ENCODE measurements at places on chromosomes 3 and 15. TPM values are rescaled to one million over a fixed set of nuclear protein-coding genes. Genes with fewer than 3 reads are reported as not detected.

GRCh38 chr15:85179700-85180099 is 198.0 kb downstream of the PDE8A start:
- DNase-seq = no peak

GRCh38 chr3:127760361-127760760 is 62.0 kb downstream of the MGLL start:
- DNase-seq = no peak

- no peak for DNase-seq
Observed at GRCh38 chr3:48715174-48715800, 1.7 kb downstream of the IP6K2 start.

GRCh38 chr3:52827866-52828376 is 2.6 kb downstream of the ITIH4 start:
- DNase-seq = no peak

Gene GASK1A
- total RNA-seq = not detected

Gene GUCA1C
- total RNA-seq = not detected

Data from glomerular endothelial cell (primary cell).